ENCODE measurements at places on chromosomes 7 and 10. TPM values are rescaled to one million over a fixed set of nuclear protein-coding genes. Genes with fewer than 3 reads are reported as not detected.
A peak's percentile ranks its signal among the peaks of the same experiment; 100 is the strongest.

The INPP5F gene
- total RNA-seq: 18.5 TPM

The VKORC1L1 gene
- 18.2 TPM for total RNA-seq

The LIMK1 gene
- total RNA-seq: 121 TPM

The GLI3 gene
- 4.4 TPM for total RNA-seq

The ZNF746 gene
- 27.6 TPM for total RNA-seq

The SPRN gene
- total RNA-seq: 0.29 TPM

The DPYSL4 gene
- 22.4 TPM for total RNA-seq

The LARP4B gene
- 32.6 TPM for total RNA-seq

The KIAA1217 gene
- total RNA-seq: 5.2 TPM

The CALCR gene
- total RNA-seq: not detected

GRCh38 chr10:69348816-69349541 lies 67.7 kb downstream of the TACR2 start:
- peak; percentile 97 for DNase-seq

DNA sequence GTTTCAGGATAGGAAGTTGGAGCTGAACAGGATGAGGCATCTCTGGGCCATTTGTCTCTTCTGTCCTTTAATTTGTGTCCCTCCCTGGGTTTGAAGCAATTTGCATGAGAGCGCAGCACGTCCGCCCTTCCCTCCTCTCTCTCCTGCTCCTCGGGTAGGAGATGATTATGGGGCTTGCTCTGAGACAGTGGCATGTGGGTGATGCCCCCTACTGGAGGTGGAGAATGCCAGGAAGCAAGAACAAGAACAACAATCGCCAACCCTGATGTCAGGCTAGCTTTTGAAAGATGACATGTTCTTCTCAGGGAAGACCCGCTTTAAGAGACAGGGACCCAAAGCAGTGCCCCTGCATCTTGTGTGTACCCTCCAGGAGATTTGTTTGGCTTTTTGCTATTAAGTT lies 63.9 kb upstream of the LOXL4 start:
- no peak for DNase-seq

DNA sequence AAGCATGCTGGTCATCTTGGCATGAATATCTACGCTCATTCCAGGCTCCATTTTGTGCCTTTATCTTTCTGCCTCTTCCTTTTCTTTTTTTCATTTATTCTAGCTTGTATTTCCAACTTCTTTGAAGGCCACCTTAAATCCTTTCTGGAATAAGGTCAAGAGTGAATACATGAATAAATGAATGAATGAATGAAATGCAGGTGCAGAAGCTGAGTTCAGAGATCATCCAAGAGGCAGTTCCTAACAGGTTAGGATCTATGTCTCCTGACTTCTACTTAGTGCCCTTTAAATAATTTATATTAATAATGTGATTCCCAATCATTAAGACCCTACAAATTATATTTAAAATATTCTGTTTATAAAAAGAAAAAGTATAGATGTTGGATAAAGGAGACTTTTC lies 125.9 kb downstream of the PIP4K2A start:
- no peak for DNase-seq

DNA sequence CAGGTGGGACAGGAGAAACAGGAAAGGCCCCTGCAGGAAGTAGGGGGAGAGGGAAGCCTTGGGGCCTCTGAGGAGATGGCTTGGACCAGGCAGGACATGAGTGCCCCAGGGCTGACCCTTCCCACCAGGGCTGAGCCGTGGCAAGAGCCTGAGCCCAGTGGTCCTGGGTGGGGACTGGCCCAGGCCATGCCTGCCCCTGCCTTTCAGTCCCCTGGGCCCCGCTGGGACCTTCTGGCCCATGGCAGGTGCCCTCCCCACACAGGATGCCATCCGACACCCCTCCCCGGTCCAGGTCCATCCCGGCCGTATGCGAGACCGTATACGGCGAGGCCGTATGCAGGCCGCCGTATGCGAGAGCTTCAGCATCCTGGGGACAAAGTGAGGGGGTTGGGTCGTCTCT lies 2.0 kb downstream of the GRIFIN start:
- no peak for DNase-seq

DNA sequence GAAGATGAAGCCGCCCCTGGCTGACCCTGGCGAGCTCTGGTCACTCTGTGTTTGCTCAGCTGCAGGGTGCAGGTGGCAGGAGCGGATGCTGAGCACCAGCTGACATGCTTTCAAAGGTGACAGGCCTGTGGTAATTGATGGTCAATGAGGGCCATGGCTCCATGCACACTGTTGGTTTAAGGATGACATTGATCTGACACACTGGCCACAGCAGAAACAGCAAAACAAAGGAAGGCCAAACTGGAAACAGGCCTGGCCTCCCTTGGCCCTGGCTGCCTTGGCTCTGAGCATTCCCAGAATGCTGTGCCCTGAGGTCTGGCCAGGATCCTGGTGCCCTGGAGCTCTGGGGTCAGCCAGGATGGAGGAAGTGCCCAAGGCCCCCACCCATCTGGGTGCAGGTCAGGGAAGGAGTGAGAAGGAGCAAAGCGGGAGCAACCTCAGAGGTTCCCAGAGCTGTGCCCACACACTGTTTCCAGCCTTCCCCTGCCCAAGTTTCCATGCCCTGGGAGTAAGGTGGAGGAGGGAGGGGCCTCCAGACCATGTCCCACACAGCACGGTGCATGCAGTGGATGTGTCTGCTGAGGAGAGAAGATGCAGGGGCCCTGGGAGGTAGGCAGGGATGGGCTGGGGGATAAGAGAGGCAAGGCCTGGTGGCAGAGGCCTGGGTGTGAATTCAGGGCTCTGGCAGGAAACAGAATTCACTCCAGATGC lies 302.2 kb downstream of the RPS24 start:
- peak; percentile 96 for DNase-seq

- DNase-seq: peak; percentile 46
These were observed 2.0 kb downstream of the CUL1 start for GRCh38 chr7:148700661-148701064.

GRCh38 chr7:97580205-97580604 lies 151.7 kb upstream of the TAC1 start:
- no peak for DNase-seq

- DNase-seq: peak; percentile 32
These were observed 812 bp downstream of the PROSER2 start for GRCh38 chr10:11823989-11824346.

DNA sequence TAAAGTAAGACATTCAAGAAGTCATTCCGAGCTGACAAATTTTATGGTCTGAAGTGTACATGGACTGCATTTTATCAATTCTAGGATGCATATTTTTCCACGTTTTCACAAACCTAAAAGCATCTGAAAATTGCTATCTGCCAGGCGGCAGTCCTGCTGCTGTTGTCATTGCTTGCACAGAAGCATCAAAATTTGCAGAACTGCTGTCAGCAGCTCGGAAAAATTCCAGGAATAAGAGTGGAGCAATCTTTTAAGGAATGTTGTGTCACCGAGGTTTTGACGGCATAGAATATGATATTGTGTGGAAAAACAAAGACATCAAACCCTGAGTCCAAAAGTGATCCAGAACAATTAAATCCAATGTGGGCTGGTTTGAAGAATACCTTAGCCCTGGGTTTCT lies 61.4 kb downstream of the CHCHD3 start:
- no peak for DNase-seq

DNA sequence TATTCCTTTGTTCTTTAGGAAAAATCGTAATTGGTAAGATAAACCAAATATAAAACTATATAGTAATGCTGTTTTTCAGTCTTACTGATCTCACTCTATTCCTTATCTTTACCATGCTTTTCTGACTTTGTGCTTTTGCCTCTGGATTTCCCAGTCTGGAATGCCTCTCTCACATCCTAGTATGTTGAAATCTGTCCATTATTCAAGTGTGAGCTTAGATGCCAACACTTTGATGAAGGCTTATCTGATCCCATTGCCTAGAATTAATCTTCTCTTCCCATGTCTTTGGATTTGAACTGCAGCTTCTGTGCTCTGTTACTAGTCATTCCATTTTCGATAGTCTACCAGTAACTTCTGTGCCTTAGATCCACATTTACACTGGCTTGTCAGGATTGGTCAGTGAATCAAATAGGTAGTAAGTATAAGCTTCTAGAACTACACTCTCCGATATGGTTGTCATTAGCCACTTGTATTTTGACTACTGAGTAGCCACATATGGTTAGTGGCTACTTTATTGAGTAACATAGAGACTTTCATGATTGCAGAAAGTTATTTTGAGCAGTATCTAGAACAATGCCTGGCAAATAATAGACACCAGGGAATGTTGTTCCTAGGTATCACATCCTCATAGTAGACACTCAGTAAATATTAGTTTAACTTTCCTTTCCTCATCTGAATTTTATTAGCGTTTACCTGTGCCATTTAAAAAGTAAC lies 92.9 kb downstream of the BMPR1A start:
- DNase-seq: no peak

GRCh38 chr10:43314626-43315495 lies 48.0 kb upstream of the RASGEF1A start:
- no peak for DNase-seq

DNA sequence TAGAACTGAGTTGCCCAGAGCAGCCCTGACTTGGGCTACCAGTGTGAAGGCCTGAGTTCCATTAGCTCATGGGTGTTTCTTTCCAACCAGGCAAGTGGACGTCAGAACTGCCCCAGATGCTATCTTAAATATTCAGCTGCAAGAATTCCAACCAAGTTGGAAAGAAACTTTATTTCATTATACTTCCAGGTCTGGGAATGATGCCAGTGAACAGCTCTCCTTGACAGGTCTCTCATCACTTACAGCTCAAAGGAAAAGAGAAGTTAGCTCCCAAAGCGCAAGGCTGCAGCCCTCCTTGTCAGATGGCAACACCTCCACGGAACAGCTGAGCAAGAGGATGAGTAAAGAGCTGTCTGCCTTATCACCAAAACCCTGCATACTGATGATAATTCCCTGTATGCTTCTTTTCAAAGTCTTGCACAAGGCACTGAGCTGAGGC lies 255.5 kb upstream of the AOAH start:
- DNase-seq: no peak

GRCh38 chr7:157618091-157618726 lies 281.4 kb downstream of the DNAJB6 start:
- DNase-seq: no peak

DNA sequence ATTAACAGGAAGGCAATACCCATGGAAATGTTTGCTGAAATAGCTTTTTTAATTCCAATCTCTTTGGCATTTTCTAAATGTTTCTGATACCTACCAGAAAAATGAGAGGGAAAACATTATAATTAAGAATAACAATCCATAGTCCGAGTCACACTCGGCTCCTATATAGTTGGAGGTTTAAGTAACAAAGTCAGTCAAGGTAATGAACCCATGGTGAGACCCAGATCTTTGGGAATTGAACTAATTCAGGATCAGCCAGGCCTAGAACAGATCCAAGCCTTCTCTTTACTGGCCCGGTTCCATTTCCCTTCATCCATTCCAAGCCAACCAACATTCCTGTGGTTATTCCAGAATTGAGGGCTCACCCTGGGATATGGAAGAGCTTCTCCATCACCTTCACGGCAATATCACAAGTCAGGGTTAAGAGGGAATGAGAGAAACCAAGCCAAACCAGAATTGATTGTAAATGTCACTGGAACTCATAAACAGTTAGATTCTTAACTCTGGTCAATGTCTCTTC lies 28.3 kb downstream of the ABCB4 start:
- DNase-seq: no peak

- no peak for DNase-seq
These were observed 351.0 kb downstream of the TCERG1L start for GRCh38 chr10:130960531-130960930.

DNA sequence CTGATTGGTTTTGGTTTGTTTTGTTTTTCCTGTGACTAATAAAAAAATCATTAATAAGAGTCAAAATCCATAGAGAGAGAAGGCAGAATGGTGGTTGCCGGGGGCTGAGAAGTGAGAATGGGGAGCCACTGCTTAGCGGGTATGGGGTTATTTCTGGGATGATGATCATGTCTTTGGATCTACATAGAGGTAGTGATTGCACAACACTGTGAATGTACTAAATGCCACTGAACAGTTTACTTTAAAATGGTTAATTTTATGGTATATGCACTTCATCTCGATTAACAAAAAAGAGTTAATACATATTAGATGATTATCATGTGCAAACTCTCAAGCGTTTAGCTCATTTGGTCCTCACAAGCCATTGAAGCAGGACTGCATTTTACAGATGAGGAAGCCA lies 342.9 kb downstream of the ELMO1 start:
- no peak for DNase-seq

DNA sequence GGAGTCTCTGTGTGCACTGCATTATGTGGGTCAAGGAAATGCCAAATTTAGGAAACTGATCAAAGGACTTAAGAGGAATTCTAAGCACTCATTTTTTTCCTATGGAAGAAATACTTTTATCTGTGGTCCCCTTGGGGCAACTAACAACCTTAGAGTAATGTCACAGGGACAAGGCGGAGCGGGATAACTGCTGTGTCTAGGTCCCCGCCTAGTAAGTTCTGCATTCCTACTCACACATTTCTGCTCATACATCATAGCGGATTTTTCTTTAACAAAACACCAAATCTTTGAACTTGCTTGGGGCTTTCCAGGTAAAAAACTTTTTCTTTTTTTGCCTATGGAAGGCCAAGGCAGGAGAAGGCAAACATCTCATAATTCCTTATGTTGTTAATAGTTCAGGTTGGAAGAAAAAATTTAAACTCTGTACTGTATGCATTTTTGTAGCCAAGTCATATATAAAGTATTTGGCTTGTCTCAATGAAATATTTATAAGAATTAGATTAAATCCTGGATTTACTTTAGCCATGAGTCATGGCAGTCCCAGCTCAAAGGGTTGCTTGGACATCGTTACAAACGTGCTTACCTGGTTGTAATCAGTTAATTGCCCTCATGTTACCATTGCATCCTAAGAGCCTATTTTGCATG lies 285.0 kb downstream of the PHTF2 start:
- no peak for DNase-seq

- no peak for DNase-seq
These were observed 248.4 kb downstream of the WDR11 start for GRCh38 chr10:121099592-121099991.

- DNase-seq: no peak
These were observed 236.2 kb downstream of the PCLO start for GRCh38 chr7:82926477-82926876.

GRCh38 chr10:113576852-113577251 lies 24.0 kb downstream of the HABP2 start:
- peak; percentile 5 for DNase-seq

DNA sequence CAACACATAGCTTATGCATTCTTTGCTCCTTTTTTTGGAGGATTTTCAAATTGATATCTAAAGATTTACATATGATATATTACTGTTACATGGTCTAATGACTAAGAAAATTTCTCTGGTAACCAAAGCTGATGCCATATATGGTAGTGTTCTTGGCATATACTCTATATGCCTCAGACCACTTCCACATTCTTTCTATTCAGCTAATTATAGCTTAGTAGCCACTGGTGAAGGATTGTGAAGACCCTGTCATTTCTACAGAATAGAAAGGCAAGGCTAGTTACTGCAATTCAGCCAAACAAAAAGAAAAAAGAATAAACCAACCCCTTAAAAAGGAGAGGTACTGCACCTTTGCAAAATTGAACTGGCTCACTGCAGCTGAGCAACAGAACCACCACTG lies 3.7 kb downstream of the PURB start:
- peak; percentile 71 for DNase-seq

- no peak for DNase-seq
These were observed 24.4 kb downstream of the KMT2C start for GRCh38 chr7:152411389-152411788.

GRCh38 chr10:30510184-30510931 lies 76.4 kb downstream of the MAP3K8 start:
- peak; percentile 38 for DNase-seq

- peak; percentile 36 for DNase-seq
These were observed 8.5 kb upstream of the NFE2L3 start for GRCh38 chr7:26143298-26144048.

GRCh38 chr7:80681272-80681885 lies 42.9 kb downstream of the CD36 start:
- DNase-seq: peak; percentile 52

GRCh38 chr10:68470300-68470699 lies 1.5 kb downstream of the DNA2 start:
- no peak for DNase-seq
